ENCODE measurements at places on chromosomes 3 and 15.

DNA sequence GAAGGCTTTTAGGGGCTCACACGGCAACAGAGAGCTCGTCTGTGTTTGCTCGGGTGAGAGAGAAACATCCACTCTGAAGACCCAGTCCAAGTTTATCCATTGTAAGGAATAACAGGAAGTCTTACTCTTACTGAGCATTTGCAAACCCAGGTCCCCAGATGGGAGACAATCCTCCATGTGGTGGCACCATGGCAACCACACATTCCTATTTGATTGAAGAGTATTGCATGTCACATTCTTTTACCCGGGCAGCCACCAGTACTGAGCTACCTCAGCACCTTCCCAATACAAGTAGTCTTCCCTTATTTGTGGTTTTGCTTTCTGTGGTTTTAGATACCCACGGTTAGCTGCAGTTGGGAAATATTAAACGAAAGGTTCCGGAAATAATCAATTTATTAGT, 302.9 kb upstream of the RASGRP1 start:
- DNase-seq: peak; percentile 21

DNA sequence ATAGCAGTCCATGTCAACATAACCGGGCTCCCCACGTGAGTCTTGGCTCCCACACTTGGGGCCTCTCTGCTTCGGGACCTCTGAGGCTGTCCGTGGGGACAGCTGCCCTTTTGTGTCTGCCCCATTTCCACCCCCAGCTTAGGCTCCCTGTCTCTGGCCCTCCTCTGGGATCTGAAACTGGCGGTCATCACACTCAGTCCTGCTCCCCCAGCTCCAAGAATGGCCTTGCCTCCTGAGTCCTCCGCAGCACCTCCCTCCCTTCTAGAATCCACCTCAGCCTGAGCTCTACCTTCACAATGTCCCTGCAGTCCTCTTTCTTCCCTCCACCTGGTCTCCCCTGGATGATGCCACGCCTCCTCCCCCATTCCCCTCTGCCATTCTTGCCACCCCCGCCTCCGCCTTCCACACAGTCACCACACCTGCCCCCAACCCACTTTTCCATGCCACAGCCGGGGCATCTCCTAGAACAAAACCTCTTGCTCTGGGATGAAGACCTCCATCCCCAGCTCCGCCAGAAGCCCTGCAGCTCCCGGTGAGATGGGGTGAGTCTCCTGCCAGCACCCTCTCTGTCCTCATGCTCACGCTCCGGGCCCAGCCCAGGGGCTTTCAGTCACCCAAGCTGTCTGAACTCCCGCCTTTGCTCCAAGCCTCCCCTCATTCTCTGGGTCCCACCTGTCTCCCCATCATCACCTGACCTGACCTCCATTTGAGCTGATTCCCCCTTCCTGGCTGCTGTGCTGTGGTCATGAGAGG, 7.0 kb upstream of the ZXDC start:
- DNase-seq: no peak

DNA sequence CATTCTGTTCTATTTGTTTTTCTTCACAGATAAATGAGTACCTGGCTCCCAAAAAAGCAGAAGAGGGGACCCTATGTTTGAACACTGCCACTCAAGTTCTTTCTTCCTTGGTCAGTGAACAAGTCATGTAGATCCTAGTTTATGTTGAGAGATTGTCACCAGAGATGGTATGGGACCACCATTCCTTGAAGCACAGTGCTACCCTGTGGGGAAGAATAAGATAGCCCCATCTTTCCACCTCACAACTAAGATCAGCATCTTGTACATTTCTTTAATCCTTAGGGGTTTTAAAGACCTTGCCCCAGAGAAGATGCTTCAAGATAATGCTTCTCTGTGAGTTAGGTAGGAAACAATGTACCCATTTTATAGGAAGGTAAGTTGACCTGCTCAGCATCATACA, 233.5 kb upstream of the WNT5A start:
- DNase-seq: peak; percentile 55

DNA sequence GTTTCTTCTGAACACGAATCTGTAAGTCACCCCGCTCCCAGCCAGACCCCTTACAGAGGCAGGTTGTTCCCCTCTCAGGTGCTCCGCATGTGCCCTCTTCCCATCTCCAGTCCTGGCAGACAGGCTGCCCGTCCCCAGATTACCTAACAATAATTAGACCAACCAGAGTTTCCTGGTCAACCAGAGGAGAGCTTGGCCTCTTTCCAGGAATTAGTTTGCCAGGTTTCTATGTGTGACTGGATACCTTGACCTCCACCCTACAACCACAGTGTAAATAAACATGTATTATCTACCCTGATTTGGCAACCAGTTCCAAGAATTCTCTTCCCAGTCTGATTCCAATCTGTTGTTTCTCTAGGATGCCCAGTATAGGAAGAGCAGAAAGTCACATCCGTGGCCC, 178.0 kb upstream of the UMPS start:
- no peak for DNase-seq

- DNase-seq: no peak
These were observed 50.1 kb downstream of the CADPS start for GRCh38 chr3:62824965-62825592.

DNA sequence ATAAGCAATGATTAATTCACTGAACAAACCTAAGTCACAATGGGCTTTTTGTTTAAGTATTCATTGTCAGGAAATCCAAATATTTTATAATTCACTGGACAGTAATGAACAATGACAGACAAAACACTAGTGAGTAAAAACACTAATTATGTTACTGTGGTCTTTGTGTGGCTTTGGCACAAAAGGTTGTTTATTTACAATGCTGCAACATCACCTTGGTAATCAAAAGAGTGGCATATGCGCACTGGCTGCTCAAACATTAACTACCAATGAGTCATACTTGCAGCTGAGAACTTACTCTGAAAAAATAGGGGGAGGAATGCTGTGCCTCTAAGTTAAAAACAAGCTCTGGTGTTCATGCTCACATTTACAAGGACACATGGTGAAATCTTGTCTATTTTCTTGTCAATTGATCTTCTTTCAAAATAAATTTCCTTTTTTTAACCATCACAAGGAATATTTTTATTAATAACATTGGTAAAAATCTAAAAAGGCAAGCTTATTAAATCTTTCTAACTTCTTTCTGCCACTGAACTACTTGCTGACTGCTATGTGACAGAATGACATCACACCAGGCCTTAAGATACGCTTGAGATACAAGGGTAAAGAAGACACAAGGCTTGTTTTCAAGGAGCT, 85.2 kb upstream of the PPIB start:
- peak; percentile 92 for DNase-seq

DNA sequence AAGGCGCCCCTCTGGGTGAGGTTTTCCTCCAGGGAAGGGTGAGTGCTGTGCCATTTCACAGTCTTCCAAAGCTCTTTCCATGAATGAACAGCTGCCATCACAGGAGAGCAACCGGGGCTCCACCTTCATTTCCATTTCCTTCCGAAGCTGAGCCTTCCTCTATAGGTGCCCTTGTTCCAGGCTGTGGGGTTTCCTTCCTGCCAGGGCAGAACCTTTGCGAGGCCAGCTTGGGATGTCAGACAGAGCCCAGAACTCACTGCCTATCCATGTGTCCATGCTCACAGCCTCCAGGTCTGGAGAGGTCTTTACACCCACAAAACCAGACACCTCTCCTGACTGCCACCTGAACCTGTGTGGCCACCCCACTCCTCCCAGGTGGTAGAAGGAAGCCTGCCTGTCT, 49.2 kb downstream of the SLCO2A1 start:
- DNase-seq: no peak

GRCh38 chr3:194142156-194142910, 6.4 kb downstream of the HES1 start:
- DNase-seq: no peak

- peak; percentile 50 for DNase-seq
These were observed 13.4 kb upstream of the ITGA11 start for GRCh38 chr15:68445351-68445750.

DNA sequence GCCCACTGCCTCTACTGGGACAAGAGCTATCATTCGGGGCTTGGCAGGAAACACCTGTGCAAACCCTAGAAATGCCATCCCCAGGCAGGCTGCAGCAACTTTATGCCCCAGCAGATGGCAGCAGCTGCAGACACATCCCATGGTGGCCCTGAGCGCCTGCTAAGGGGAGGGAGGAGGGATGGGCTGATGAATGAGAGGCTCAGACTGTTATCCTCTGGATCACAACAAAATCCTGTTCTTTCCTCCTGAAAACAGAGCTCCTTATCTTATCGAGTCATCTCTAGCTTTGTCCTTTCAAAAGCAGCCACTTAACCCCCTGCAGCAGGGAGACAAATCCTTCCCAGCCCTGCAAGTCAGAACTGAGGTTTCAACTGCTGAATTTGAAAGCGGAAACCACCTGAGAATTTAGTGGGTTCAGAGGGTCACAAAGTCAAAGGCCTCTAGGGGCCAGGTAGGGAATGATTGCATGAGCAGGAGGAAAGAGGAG, 90.6 kb upstream of the PROK2 start:
- DNase-seq: peak; percentile 87

DNA sequence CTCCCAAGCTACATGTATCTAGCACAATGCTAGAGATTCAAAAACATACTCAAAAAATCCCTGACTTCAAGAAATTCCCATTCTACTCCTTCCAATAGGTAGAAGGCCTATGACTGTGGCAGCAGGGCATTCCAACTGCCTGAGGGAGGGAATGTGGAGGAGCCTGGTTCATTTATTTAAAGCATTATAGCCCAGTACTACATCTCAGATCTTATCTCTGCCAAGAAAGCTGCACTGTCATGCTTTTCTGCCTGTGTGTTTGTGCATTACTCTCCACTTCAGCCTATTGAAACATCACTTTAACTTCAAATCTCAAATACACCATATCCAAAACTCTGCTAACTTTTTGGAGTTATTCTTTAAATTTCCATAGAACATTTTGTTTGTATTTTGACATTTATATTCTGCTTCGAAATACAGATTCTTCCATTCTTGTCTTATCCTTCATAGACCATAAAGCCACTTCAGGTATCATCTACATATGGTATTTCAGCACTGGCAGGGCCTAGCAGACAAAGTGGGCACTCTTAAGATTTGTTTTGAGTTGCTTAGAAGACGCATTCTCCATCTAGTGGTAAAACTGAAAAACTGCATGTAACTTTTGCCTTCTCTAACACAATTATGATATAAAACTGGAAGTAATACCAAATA, 59.1 kb upstream of the NEDD4 start:
- DNase-seq: peak; percentile 89

DNA sequence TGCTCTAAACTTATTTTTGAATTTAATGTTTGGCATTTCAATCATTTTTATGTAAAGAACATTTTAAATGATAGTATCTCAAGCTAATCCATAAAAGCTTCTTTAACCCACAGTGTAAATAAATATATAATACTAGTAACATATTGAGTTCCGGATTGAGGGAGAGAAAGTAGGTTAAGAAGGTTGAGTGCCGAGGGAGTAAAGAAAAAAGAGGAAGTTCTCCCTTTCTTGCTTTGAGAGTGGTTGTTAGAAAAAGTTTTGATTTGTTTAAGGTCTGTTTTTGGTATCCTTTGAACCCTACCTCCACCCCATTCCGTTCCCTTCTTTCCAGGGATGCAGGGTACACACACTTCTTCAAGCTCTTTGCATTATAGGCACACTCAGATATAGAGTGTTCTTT, 130.8 kb downstream of the VPS8 start:
- no peak for DNase-seq

- peak; percentile 77 for DNase-seq
These were observed 512.0 kb upstream of the ZNF385D start for GRCh38 chr3:22263042-22263441.

DNA sequence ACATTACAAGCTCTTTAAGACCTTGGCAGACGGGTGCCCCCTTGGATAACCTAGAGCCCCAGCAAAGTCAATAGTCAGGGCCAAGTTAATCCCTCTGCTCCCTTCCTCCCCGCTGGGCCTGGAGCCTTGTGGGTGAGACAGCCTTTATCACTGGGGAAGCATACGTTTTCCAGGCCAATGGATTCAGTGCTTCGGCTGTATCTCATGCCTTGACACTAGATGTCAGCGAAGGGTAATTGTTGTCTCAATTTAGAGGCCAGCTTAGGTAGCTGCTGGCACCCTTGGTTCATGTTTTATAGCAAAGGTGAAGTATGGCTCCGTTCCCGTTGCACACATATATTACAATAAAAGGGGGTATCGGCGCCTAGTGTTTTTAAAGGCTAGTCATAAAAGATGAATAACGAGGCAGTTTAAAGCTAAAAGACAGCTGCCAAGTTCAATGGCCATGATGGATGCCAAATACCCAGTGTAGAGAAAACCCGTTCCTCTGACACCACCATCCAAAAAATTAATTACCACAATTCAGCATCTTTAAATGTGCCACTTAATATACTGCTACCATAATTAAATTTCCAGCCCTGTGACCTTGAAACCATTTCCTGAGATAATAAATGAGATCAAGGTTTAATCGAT, 52.3 kb upstream of the BNIP2 start:
- peak; percentile 36 for DNase-seq
